ENCODE measurements at places on chromosomes 6 and 20.

GRCh38 chr20:53444401-53445149 is 149.1 kb downstream of the ZNF217 start:
- DNase-seq = no peak

GRCh38 chr20:45328451-45328850 is 19.8 kb downstream of the SDC4 start:
- DNase-seq = no peak

- no peak for DNase-seq
These were observed 99.0 kb downstream of the GMPR start for GRCh38 chr6:16337295-16337975.

DNA sequence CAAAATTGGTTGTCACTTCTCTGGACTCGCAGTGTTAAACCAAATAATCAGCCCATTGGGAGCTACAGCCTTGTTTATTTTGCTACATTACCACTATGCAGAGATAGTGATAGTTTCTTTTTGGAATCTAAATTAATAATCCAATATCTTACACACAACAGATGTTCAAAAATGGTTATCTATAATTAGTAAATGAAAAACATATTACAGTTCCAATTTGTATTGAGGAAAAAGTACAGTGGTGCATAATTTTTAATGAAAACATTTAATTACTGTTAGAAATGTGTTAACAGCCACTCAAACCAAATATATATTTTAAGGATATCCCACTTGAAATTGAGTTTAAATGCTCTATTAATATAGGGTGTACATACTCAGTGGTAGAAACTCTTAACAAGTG is 327.3 kb upstream of the MARCKS start:
- no peak for DNase-seq

- no peak for DNase-seq
These were observed 455.1 kb upstream of the HSF2 start for GRCh38 chr6:121944354-121944753.

GRCh38 chr20:3093861-3094361 is 9.4 kb upstream of the AVP start:
- no peak for DNase-seq

DNA sequence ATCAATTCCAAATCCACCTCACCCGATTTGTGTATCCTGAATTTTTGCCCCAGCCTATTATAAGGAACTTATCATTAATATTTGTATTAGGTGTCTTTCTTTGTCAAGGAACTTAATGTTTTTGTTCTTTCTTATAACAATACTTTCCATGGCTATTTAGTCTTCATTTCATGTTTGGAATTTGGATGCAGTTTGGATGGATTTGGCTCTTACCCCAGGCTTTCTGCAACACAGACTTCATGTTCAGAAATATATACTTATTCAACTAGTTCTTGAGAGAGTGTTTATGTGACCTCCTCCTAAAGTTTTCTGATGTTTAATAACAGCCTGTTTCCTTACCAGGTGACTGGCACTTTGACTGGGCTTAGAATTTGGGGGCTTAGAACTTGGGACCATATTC is 35.9 kb upstream of the TOX2 start:
- DNase-seq = no peak

DNA sequence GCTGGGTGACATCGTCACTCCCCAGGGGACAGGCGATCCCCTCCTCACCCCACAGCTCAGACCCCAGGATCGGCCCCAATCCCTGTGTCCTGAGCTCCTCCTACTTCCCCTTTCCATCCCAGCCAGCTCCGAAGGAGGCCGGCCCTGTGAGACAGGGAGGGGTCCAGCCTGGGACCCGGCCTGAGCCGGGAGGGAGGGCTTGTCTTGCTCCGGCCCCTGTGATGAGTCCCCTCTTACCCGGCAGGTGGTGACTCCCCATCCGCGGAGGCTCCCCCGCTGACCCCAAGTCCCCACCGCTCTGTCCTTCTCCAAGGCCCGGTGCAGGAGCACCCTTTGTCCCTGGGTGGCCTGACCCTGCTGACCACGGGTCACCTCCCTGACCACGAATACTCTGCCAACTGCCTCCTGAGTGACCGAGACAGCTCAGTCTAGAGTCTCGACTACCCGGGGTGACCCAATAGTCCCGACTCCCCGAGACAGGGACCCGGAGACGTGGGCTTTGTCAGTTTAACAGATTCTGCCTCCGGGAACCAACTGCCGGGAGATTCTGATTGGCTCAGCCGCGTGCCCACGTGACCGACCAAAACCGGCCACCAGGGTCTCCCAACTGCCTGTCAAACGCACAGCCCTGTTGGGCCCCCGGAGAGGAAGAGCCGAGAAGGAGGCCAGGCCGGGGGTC is 187.4 kb upstream of the PROKR2 start:
- no peak for DNase-seq

- peak; percentile 28 for DNase-seq
These were observed 19.6 kb downstream of the RTN4IP1 start for GRCh38 chr6:106609699-106610098.

GRCh38 chr6:24940311-24940917 is 4.7 kb upstream of the RIPOR2 start:
- DNase-seq = no peak

GRCh38 chr20:61664556-61665320 is 400.9 kb downstream of the TAF4 start:
- no peak for DNase-seq

- peak; percentile 36 for DNase-seq
These were observed 9.7 kb upstream of the CEP43 start for GRCh38 chr6:166989427-166990032.

Measured in activated T-helper 2 cell treated with anti-CD3 and anti-CD28 coated beads, Interferon-gamma antibody, Interleukin-2, Interleukin-4, amounts not matched to agents 10 μg/mL and 5 μg/mL and 100 μg/mL, durations not matched to agents 14 hours and 24 hours and 36 hours (primary cell).